Adipocyte (in vitro differentiated cells): ENCODE measurements at places on chromosomes 12 and 14.

- DNase-seq, result peak; percentile 90
Observed at GRCh38 chr12:116406529-116406928, 129.0 kb upstream of the MED13L start.

DNA sequence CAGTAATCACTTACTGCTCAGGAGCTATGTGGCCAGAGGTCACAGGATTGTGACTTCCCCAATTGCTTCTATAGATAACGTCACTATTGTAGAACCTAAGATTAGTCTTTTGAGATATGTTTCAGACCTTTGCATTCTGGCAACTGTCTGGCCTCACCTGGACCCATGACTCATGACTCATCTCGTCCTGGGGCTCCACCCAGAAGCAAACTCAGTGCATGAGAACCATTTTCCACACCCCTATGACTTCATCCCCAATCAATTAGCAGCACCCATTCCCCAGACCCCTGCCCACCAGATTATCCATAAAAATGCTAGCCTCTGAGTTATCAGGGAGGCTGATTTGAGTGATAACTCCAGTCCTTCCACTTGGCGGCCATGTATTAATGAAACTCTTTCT lies 186.9 kb downstream of the EMP1 start:
- no peak for DNase-seq

- DNase-seq, result peak; percentile 48
Observed at GRCh38 chr14:95935228-95935822, 58.7 kb downstream of the TUNAR start.

GRCh38 chr12:111271674-111272418 lies 97.0 kb downstream of the PHETA1 start:
- DNase-seq, result no peak

DNA sequence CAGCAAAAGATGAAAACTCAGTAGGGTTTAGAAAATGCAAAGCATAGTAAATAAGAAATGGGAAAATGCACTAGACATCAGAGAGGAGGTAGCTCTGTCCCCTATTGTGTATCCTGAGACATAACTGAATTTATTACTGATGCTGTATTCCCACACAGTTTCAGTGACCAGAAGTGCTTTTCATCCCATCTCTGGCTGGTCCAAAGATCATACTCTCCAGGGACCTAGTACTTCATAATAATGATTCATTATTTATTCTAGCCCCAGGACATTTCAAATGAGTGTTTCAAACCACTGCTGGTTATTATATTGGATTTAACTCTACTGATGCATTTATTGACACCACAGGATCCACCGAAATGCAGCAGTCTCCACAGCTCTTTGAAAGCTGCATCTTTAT lies 163.3 kb downstream of the PAWR start:
- no peak for DNase-seq

GRCh38 chr12:10926269-10926668 lies 2.8 kb upstream of the PRH2 start:
- DNase-seq, result no peak

- no peak for DNase-seq
Observed at GRCh38 chr12:60311940-60312339, 716.1 kb downstream of the SLC16A7 start.

- no peak for DNase-seq
Observed at GRCh38 chr12:11716794-11717518, 67.5 kb downstream of the ETV6 start.

DNA sequence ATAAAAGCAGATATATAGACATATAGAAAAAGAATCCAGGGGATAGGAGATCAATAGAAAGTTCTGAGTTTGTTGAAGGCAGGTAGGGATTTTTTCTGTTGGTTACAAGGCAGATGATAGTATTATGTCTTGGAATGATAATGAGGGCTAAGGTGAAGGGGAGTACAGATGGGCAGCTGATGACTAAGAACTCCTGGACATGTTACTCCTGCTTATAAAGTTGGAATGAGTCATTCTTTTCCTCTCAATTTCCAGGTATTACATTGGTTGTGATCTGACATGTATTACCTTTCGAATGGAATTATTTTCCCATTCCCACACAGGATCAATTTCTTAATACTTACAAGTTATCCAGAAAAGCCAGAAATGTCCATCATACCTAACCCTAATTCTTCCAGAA lies 545.2 kb upstream of the MGAT4C start:
- no peak for DNase-seq

GRCh38 chr14:93733231-93733630 lies 55.1 kb downstream of the PRIMA1 start:
- DNase-seq, result no peak

- DNase-seq, result peak; percentile 2
Observed at GRCh38 chr12:115710104-115710564, 567.4 kb downstream of the MED13L start.

DNA sequence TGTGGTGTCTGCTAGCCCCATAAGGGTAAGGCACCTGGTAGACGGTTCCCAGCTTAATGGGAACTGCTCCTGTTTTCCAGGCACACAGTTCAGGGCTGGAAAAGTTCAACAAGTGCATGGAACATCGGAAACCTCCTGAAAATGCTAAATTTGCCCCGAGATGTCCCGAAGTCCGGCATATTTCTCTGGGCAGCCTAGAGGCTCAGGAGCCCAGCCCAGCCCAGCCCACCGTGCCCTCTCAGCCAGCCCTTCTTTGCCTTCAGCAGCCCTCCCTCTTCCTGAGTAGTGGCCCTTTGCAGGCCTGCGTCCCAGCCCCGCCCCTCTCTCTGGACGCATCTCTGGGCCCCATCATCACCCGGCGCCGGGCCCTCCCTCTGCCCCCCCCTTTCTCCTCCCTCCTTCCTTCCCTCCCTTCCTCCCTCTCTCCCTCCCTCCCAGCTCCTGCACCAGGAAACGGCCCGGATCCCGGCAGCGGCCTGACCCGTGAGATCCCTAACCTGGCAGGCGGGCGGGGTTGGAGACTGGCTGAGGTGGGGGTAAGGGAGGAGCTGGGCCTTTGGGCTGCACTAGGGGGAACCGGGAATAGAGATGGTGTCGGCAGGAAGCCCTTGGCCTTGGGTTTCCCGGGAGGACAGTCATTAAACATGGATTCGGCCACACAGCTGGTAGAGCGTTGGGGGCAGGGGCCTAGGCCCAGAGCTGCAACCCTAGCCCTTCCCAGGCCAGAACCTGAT lies at the start of gene BCL2L2:
Gene BCL2L2 (plus strand): TSS at position 422 of the 734 bp plus-strand sequence. CDS start 935 bp downstream, outside the sequence.
- DNase-seq, result peak; percentile 96

- peak; percentile 29 for DNase-seq
Observed at GRCh38 chr14:84390010-84390409, 1139.9 kb upstream of the FLRT2 start.

GRCh38 chr12:76878099-76878898 lies 520 bp downstream of the CSRP2 start:
- peak; percentile 82 for DNase-seq

GRCh38 chr12:100800723-100801122 lies 6.1 kb downstream of the ANO4 start:
- DNase-seq, result no peak

- DNase-seq, result no peak
Observed at GRCh38 chr12:95212586-95212985, 4.7 kb downstream of the FGD6 start.

GRCh38 chr12:99386907-99387306 lies 260.6 kb upstream of the GARIN6 start:
- peak; percentile 65 for DNase-seq

DNA sequence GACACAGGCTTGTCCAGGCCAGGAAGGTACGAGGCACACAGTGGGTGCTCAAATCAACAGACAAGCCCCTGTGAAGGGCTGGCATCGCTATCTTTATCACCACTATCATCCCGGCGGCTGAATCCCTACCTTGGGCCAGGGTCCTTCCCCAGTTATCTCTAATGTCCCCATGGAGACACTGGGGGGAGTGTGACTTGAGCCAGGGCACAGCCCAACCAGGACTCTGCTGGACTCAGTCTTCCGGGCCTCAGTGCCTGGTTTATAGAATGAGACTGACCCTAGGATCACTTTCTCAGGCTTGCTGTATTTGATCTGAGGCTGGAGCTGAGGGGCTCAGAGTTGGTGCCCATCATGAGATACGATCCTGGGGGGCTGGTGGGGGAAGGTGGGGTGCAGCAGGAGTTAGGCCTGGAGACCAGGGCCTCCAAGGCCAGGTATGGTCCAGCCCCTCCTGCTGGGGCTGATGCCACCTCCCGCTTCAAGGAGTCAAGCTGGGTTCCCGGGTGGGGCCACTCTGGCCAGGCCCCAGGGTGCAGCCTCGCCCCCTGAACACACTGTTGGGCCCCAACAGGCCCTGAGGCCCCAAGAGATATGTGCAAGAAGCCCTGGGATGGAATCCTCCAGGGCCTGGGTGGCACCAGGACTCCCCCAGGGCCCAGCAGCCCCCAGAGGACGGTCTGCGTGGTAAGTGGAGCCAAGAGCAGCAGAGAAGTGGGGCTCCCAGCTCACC lies 11.8 kb downstream of the BEGAIN start:
- DNase-seq, result no peak

GRCh38 chr12:15289192-15289591 lies 33.1 kb upstream of the PTPRO start:
- no peak for DNase-seq

GRCh38 chr12:39915249-39915648 lies 190.6 kb downstream of the SLC2A13 start:
- no peak for DNase-seq

- peak; percentile 91 for DNase-seq
Observed at GRCh38 chr12:53344824-53345485, 8.8 kb upstream of the SP7 start.

GRCh38 chr12:54240971-54241588 lies 38.8 kb downstream of the CBX5 start:
- DNase-seq, result no peak

DNA sequence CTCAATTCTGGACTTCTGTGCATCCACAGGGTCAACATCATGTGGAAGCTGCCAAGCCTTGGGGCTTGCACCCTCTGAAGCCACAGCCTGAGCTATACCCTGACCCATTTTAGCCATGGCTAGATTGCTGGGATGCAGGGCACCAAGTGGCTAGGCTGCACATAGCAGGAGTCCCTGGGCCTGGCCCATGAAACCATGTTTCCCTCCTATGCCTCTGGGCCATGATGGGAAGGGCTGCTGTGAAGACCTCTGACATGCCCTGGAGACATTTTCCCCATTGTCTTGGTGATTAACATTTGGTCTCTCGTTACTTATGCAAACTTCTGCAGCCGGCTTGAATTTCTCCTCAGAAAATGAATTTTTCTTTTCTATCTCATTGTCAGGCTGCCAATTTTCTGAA lies 84.1 kb upstream of the KIF21A start:
- no peak for DNase-seq

- no peak for DNase-seq
Observed at GRCh38 chr12:50211392-50212070, 44.4 kb upstream of the CERS5 start.

DNA sequence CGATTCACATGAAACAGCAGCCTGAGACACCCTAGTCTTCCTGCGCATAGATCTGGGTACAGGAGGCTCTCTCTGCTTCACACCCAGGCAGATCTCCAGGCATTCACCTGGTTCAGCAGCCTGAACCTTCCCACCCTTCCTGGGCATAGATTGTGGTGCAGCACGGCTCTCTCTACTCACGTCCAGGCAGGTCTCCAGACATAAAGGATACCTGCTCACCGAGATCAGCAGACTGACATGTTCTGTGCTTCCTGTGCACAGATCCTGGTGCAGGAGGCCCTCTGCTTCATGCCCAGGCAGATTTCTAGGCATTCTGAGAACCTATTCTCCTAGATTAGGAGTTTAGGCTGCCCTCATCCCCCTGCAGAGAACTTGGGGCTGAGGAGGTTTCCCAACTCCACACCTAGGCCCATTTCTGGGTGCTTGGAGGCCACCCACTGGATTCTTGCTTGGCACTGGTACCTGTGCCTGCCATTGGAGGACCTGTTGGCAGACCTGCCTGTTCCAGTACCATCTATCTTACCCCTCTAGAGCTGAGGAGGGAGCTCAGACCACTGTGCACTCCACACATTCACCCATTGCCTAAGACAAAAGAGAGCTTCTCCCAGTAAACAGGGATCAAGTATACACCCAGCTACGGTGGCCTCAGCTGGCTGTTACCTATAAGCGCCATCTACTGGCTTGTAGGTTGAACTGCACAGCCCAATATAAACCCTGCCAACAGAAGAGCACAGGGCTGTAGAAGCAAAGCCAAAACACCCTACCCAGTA lies 28.0 kb upstream of the GARIN6 start:
- DNase-seq, result peak; percentile 42

- DNase-seq, result no peak
Observed at GRCh38 chr12:108066583-108067577, 62.2 kb upstream of the WSCD2 start.

GRCh38 chr12:129136694-129137325 lies 283.5 kb downstream of the GLT1D1 start:
- DNase-seq, result no peak

DNA sequence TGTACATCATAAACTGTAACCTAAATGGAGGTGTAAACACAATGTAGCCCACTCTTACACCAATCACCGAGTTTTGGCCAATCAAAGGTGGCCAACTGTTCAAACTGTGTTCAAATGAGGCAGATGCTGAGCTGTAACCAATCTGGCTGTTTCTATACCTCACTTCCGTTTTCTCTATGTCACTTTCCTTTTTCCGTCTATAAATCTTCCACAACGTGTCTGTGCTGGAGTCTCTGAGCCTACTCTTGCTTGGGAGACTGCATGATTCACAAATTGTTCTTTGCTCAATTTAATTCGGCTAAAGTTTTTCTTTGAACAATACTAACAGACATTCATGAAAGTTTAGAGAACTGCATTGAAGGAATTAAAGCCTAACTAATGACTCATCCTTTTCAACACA lies 547.1 kb upstream of the USP15 start:
- DNase-seq, result no peak

DNA sequence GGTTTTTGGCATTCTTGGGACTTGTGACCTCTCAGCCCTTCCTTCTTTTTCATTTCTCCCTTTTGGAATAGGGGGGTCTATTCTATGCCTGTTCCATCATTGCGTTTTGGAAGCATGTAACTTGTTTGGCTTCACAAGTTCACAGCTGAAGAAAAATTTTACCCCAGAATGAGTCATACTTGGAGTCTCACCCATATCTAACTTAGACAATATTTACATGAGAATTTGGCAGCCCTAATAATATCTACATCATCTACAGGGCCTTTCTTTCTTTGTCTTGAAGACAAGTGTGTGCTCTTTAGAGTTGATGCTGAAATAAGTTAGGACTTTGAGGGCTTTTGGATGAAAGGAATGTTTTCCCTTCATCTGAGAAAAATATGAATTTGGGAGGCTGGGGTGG lies 1312.9 kb upstream of the FLRT2 start:
- DNase-seq, result no peak

GRCh38 chr14:75847584-75847983 lies 134.2 kb downstream of the TGFB3 start:
- DNase-seq, result no peak

- no peak for DNase-seq
Observed at GRCh38 chr12:108704527-108704926, 26.8 kb downstream of the CORO1C start.

GRCh38 chr14:29390081-29390832 lies 537.4 kb downstream of the PRKD1 start:
- peak; percentile 14 for DNase-seq

- DNase-seq, result peak; percentile 51
Observed at GRCh38 chr12:88638966-88639760, 58.9 kb upstream of the KITLG start.

DNA sequence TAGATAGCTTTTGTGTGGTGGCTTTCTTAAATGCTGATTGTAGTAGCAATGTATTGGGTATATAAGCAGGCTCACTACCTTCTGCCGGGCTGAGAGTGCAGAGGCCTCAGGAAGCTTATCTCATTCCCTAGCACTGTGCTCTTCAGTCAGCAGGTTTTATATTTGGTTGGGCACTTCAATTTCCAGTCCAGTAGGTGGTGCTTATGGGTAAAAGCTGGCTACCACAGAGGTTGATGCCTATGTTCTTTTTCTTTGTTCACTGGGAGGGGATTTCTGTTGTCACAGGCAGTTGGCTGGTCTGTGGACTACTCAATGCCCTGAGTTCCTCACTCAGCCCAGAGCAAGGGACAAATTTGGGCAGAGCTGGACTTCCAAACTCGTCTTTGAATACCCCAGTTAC lies 43.0 kb upstream of the GLIPR1 start:
- no peak for DNase-seq
